ENCODE measurements at places on chromosomes 16 and 17. TPM values are rescaled to one million over a fixed set of nuclear protein-coding genes. Genes with fewer than 3 reads are reported as not detected.

The SLFN14 gene
- not detected for polyA plus RNA-seq

The GCGR gene
- polyA plus RNA-seq, result not detected

The GUCY2D gene
- not detected for polyA plus RNA-seq

The CRYBA1 gene
- polyA plus RNA-seq, result not detected

DNA sequence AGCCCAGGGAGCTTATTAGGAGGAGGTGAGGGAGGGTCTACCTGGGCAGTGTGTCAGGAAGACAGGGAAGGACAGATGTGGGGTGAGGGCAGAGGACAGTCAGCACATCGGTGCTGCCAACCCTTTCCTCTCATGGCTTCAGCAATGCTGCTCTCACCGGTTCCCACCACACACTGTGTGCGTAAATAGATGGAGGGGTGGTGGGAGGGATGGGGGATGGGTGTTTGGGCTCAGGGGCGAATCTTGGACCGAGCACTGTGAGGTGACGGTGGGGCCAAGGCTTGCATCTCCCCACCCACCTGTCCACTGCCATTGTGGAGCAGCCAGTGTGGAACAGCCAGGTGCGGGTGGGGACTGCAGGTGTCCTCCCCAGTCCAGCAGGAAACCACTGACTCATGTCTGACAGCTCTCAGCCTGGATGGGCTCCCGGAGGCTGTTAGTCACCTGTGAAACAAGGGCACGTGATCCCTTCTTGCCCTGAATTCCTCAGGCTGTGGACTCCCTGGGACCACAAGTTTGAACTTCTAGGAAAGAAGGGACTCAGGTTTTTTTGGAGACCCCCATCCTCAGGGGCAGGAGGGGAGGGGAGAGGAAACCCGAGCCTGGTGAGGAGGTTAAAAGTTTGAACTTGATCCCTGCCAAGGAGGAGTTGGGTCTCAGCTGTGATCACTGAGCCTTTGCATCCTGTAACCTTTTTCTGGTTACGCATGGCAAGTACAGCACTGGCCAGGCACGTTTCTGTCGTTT is 42.7 kb upstream of the SMPD3 start:
- DNase-seq, result peak; percentile 85

GRCh38 chr16:78464833-78465232 is 365.4 kb downstream of the WWOX start:
- no peak for DNase-seq

GRCh38 chr16:14528306-14528705 is 101.8 kb downstream of the PARN start:
- DNase-seq, result peak; percentile 14

- no peak for DNase-seq
Observed at GRCh38 chr16:88618182-88618955, 20.0 kb upstream of the IL17C start.

- DNase-seq, result no peak
Observed at GRCh38 chr17:39921323-39921722, 2.9 kb upstream of the GSDMB start.

DNA sequence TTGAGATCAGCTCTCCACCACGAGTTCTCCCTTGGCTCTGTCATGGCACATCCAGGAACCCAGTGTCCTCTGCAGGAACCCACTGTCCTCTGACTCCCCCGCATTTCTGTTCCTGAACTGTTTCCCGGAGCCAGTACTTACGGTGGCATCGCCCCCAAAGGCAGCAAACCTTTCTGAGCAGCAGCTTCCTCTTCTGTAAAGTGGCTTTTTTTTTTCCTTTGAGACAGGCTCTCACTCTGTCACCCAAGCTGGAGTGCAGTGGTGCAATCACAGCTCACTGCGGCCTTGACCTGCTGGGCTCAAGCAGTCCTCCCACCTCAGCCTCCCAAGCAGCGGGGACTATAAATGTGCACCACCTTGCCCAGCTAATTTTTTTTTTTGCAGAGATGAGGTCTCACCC is 32.2 kb downstream of the NAGPA start:
- no peak for DNase-seq

- DNase-seq, result peak; percentile 96
Observed at GRCh38 chr17:15262291-15263205, 2.6 kb downstream of the PMP22 start.

Measured in GM23248 (cell line).